ENCODE measurements at places on chromosomes 4 and X.
A peak's percentile ranks its signal among the peaks of the same experiment; 100 is the strongest.

GRCh38 chr4:3771164-3771809, 5.1 kb downstream of the ADRA2C start:
- peaks cover 2% of the 10 kb centered on the region for H3K27me3 ChIP-seq
- no peak overlapping the region for H3K27ac ChIP-seq
- no peaks in the 10 kb centered on the region for H3K4me1 ChIP-seq
- DNase-seq, result no peak
- no peak overlapping the region for H3K4me3 ChIP-seq

DNA sequence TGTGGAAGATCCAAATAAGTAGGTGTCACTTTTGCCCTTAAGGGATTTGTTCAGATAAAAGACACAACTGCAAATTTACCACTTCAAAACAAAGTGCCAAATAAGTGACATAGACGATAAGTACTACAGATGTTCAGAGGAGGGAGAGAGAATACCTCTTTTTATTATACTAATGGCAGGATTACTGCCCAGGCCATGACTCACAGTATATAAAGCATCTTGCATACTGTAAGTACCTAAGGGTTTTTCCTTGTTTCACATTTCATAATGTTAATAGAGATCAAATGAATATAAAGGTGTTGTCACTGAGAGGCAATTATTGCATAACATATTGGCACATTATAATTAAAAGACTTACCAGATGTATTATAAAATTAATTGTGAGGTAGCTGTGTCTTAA, 46.4 kb downstream of the PTPN13 start:
- H3K27ac ChIP-seq, result no peak overlapping the region
- no peaks in the 10 kb centered on the region for H3K27me3 ChIP-seq
- no peak overlapping the region for H3K4me3 ChIP-seq
- H3K36me3 ChIP-seq, result no peaks in the 10 kb centered on the region
- no peaks in the 10 kb centered on the region for H3K4me1 ChIP-seq

DNA sequence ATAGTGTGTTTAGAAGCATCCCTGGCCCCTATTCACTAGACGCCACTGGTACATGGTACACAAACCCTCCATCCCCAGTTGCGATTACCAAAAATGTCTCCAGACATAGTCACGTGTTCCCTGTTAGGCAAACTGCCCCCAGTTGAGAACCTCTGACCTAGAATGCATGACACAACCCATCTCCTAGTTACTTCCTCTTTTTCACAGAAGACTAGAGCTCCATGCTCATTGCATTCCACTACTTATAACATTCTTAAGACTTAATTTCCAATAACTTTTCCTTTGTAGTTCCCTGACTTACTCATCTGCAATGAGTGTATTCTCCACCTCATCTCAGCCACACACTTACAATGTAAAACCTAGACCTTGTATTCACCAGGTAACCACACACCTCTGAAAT, 68.6 kb downstream of the PRSS12 start:
- no peak overlapping the region for H3K27ac ChIP-seq
- H3K27me3 ChIP-seq, result no peaks in the 10 kb centered on the region
- DNase-seq, result no peak
- peaks cover 5% of the 10 kb centered on the region for H3K36me3 ChIP-seq
- peaks cover 13% of the 10 kb centered on the region for H3K4me1 ChIP-seq

- no peaks in the 10 kb centered on the region for H3K27me3 ChIP-seq
- DNase-seq, result no peak
- H3K36me3 ChIP-seq, result no peaks in the 10 kb centered on the region
- no peak overlapping the region for H3K4me3 ChIP-seq
Observed at GRCh38 chr4:73499996-73500765, 18.6 kb downstream of the AFM start.

DNA sequence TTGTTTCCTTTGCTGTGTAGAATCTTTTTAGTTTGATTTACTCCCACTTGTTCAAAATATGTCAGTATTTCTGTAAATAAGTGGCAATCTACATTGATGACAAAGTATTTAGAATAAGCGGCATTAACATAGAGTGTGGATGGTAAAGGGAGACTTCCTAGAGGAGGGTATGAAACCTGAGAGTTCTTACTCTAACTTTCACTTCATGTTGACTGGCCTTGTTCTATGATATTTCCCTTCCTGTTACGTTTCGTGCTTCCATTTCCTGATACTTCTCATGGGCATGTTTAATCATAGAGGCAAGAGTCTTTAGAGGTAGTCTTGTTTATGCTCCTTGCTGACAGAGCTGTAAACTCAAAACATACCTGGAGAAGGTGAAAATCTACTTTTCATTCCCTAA, 408.9 kb downstream of the GLUD2 start:
- H3K27ac ChIP-seq, result no peak overlapping the region
- H3K4me1 ChIP-seq, result no peaks in the 10 kb centered on the region
- H3K36me3 ChIP-seq, result no peaks in the 10 kb centered on the region
- DNase-seq, result peak; percentile 13
- no peak overlapping the region for H3K4me3 ChIP-seq
- H3K27me3 ChIP-seq, result no peaks in the 10 kb centered on the region

DNA sequence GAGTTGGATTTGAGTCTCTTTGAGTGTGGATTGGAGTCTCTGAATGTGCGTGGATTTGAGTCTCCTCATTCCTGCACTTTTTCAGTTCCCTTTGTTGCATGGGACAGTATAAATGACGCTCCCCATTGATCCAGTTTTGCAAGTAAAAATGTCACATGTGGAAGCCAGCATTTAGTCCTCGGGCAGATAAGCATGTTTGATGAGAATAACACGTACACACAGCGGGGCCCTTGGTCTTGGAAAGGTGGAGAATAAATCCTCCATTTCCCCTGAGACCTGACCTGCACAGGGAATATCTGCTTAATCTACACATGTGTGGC, 8.1 kb downstream of the P2RY8 start:
- no peak for DNase-seq
- H3K27ac ChIP-seq, result peak overlapping the region; percentile 45
- peaks cover 10% of the 10 kb centered on the region for H3K36me3 ChIP-seq
- no peak overlapping the region for H3K4me3 ChIP-seq

GRCh38 chr4:138759554-138759902, 256.1 kb upstream of the NOCT start:
- no peak for DNase-seq
- no peaks in the 10 kb centered on the region for H3K36me3 ChIP-seq
- H3K4me1 ChIP-seq, result no peaks in the 10 kb centered on the region
- no peak overlapping the region for H3K4me3 ChIP-seq

DNA sequence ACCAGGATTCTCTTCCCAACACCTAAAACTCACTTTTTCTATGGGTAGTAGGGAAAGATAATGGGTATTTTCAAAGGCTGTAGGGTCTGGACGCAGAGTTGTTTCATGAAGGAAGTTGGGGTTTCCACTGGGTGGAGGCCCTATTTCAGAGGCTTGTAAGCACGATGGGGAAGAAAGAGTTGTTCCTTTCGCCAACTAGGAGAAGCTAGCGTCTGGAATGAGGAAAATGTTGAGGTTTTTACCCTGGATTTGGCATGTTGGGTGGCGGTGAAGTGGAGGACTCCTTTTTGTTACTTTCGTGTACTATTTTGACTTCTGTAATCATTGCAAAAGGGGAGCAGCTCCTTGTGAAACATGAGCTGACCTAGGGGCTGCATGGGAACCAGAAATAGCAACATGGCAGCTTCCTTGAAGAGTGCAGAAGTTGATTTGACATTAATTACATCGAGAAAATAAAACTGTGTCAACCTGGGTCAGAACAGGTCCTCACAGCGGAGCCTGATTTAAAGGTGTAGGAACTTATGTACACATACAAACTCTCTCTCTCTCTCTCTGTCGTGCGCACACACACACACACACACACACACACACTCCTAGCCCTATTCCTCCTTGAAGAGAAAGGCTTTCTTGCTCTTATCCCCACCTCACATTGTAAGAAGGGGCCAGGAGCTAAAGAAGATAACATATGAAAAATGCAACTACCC, 19.1 kb downstream of the VSIG4 start:
- no peak overlapping the region for H3K4me3 ChIP-seq
- no peaks in the 10 kb centered on the region for H3K27me3 ChIP-seq
- DNase-seq, result no peak
- H3K36me3 ChIP-seq, result no peaks in the 10 kb centered on the region
- peak overlapping the region; percentile 35 for H3K27ac ChIP-seq

- no peaks in the 10 kb centered on the region for H3K27me3 ChIP-seq
- no peak overlapping the region for H3K4me3 ChIP-seq
- no peaks in the 10 kb centered on the region for H3K4me1 ChIP-seq
- no peak overlapping the region for H3K27ac ChIP-seq
- H3K36me3 ChIP-seq, result no peaks in the 10 kb centered on the region
Observed at GRCh38 chrX:155985208-155985607, 12.3 kb upstream of the IL9R start.

GRCh38 chr4:22515145-22515887, 550 bp downstream of the ADGRA3 start:
- no peaks in the 10 kb centered on the region for H3K36me3 ChIP-seq
- H3K27me3 ChIP-seq, result peaks cover 3% of the 10 kb centered on the region
- no peak overlapping the region for H3K4me3 ChIP-seq
- H3K27ac ChIP-seq, result no peak overlapping the region
- H3K4me1 ChIP-seq, result no peaks in the 10 kb centered on the region

- no peak within 1 kb of the TSS for H3K27ac ChIP-seq
- DNase-seq, result no peak
- H3K4me3 ChIP-seq, result no peak within 1 kb of the TSS
- H3K36me3 ChIP-seq, result no peaks in the 10 kb centered on the region
- H3K4me1 ChIP-seq, result no peaks in the 10 kb centered on the region
- no peaks in the 10 kb centered on the region for H3K27me3 ChIP-seq
Observed at GRCh38 chrX:153494541-153495361, at the start of gene BGN. BGN (plus strand) TSS chrX:153494980; CDS start chrX:153504632, 9,652 bp downstream.

DNA sequence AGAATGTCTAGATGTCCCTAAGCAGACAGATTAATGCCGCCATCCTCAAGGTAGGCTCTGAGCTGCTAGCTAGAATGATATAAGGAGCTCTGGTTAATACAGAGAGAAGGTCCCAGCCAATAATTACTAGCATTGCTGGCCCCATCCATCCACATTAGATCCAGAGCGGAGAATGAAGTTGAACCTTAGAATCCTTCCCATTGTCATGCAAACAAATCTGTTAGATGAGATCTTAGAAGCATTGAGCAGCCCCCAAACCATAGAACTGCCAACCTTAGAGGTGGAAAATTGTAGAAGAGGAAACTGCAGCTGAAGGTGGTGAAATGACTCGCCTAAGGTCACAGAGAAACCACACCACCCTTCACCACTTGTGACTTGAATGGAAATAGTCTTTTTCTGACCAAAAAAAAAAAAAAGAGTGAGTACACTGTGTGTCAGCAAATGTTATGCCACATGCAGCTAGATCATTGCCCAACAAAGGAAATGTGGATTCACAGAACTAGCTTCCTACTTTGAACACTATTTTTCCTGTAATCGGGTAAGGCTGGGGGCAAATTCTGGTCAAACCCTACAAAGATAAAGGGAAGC, 162.1 kb downstream of the SMIM20 start:
- H3K27ac ChIP-seq, result peak overlapping the region; percentile 57
- peaks cover 35% of the 10 kb centered on the region for H3K4me1 ChIP-seq
- H3K36me3 ChIP-seq, result no peaks in the 10 kb centered on the region
- no peak overlapping the region for H3K4me3 ChIP-seq
- peak; percentile 84 for DNase-seq

DNA sequence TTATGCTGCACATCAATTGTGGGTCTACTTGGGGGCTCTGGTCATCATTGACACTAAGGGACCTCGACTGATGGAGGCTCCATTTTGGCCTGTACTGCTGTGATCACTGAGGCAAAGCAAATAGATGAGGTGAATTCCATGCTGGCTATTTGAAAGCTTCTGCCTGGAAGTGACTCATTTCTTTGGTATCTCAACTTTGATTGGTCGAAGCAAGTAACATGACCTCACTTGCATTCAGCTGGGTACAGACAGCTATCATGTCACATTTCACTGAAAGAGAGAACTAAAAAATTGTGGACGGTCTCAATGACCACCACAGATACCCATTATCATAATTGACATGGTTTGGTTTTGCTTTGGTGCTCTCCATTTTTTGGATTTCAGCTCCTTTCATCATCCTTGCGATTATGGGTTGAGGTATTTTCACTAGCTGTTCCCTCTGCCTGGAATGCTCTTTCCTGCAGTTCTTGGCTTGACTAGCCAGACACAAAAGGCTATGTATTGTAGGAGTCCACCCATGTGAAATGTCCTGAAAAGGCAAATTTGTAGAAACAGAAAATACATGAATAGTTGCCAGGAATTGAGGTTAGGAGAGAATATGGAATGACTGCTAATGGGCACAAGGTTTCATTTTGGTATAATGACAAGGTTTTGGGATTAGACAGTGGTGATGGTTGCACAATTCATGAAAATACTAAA, 369.2 kb upstream of the LCORL start:
- no peaks in the 10 kb centered on the region for H3K4me1 ChIP-seq
- no peak overlapping the region for H3K4me3 ChIP-seq
- H3K27ac ChIP-seq, result no peak overlapping the region
- H3K36me3 ChIP-seq, result no peaks in the 10 kb centered on the region
- no peaks in the 10 kb centered on the region for H3K27me3 ChIP-seq
- DNase-seq, result no peak

- H3K4me1 ChIP-seq, result no peaks in the 10 kb centered on the region
- no peaks in the 10 kb centered on the region for H3K27me3 ChIP-seq
- no peak for DNase-seq
- H3K4me3 ChIP-seq, result no peak overlapping the region
- H3K36me3 ChIP-seq, result no peaks in the 10 kb centered on the region
- no peak overlapping the region for H3K27ac ChIP-seq
Observed at GRCh38 chr4:152763796-152764195, 15.7 kb downstream of the TIGD4 start.

GRCh38 chr4:70739496-70740337, 18.0 kb downstream of the RUFY3 start:
- H3K4me1 ChIP-seq, result peaks cover 24% of the 10 kb centered on the region
- no peak overlapping the region for H3K27ac ChIP-seq
- H3K4me3 ChIP-seq, result no peak overlapping the region
- H3K27me3 ChIP-seq, result no peaks in the 10 kb centered on the region
